ENCODE measurements at places on chromosomes 12 and 14. TPM values are rescaled to one million over a fixed set of nuclear protein-coding genes. Genes with fewer than 3 reads are reported as not detected.

NKX2-1 gene
- polyA plus RNA-seq = 103 TPM

POTEM gene
- polyA plus RNA-seq = not detected

VDR gene
- polyA plus RNA-seq = 1.1 TPM

SLC16A7 gene
- 2.8 TPM for polyA plus RNA-seq
